ENCODE measurements at places on chromosomes 3 and 15. TPM values are rescaled to one million over a fixed set of nuclear protein-coding genes. Genes with fewer than 3 reads are reported as not detected.

GPR171 gene
- total RNA-seq: not detected

GRCh38 chr15:80776420-80777045 is 2.6 kb upstream of the CEMIP start:
- peak; percentile 58 for DNase-seq

DNA sequence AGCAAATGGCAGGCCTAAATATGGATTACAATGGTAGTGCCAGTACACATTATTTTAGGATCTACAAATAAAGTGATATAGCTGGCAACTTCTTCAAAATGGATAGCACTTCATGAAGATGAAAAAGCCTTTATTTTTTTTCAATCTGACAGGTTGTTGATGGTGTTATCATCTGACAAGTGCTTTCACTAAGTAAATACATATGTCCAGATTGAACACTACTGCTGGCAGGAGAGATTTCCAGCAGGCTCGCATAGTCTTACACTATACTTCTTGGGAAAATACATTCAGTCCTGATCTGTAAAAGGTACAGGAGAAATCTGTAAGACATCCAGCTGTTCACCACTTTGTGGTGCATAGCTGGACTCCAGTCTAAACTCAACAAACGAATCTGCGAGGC is 50.9 kb upstream of the ALCAM start:
- DNase-seq: no peak

NEK10 gene
- total RNA-seq: 1.0 TPM

GRCh38 chr3:39762537-39763070 is 46.8 kb upstream of the MYRIP start:
- no peak for DNase-seq

GRCh38 chr3:186544281-186544680 is at the start of gene CRYGS:
CRYGS (minus strand) TSS chr3:186544380; CDS start chr3:186544326, 54 bp downstream.
- DNase-seq: no peak

CIDEC gene
- 0.14 TPM for total RNA-seq

GRCh38 chr3:36843065-36844051 is 79.0 kb upstream of the DCLK3 start:
- peak; percentile 35 for DNase-seq

DNA sequence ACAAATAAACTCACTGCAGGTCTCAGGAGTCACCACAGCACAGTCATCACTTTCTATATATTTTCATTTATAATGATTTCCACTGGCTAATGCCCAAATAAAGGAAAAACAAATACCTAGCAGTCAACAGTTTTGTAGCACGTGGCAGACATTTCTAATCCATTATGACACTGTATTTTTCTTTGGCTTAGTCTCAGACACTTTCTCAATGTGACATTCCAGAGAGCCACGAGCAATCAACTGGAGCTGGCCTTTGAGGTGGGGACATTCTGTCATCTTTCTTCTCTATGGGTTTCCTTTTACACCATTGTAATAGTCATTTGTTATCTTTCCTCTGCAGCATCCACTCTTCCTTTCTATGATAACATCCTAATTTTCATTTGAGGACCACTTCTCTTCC is 119.7 kb downstream of the WNT5A start:
- no peak for DNase-seq

DNA sequence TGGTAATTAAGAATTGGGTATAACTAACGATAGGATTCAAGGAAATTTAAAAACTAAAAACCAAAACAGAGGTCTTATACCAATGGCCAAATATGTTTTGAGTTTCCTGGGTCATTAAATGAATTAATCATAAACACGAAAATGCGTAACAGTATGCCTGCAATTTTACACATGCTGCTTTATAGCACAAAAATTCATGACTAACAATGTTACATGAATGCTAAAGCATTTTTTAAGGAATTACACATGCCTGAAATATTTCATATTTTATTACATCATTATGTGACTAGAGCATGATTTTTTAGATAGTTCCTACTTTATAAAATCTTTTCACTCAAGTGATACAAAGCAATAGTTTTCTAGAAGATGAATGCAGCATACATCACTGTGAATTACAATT is 74.7 kb downstream of the ZNF148 start:
- no peak for DNase-seq

P2RY14 gene
- not detected for total RNA-seq

CORO2B gene
- total RNA-seq: 12.3 TPM

RASL12 gene
- not detected for total RNA-seq

Data from HT1080 (cell line).